ENCODE measurements at places on chromosomes 1 and 21.

DNA sequence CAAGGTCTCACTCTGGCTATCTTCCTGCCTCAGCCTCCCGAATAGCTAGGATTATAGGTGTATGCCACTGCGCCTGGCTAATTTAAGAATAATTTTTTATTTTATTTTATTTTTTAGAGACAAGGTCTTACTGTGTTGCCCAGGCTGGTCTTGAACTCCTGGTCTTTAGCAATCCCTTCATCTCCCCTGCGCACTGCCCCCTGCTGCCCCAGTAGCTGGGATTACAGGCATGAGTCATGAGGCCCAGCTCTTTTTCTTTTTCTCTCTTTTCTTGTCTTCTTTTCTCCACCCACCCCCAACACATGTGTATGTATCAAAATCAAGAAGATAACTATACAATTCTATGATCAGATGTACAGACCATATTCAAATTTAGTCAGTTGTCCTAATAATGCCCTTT is 87.2 kb downstream of the PEX14 start:
- DNase-seq, result no peak

DNA sequence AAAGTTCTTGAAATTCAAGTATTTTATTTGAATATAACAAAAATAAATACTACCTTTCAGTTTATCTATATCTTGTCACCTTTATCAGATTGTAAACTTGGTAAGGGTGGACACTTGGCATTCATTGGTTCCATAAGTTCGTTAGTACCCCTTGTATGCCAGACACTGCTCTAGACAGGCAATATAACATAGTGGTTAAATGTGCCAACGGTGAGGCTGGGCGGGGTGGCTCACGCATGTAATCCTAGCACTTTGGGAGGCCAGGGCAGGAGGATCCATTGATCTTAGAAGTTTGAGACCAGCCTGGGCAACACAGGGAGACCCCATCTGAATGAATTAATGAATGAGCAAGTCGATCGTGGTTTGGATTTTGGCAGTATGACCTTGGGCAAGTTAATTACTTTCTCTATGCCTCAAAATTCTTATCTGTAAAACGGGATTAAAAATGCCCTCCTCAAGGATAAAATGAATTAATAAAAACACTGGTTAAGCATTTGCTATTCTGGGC is 26.3 kb upstream of the SH3D21 start:
- no peak for DNase-seq

- no peak for DNase-seq
Observed at GRCh38 chr1:214896921-214897320, 185.6 kb upstream of the KCNK2 start.

- DNase-seq, result no peak
Observed at GRCh38 chr1:10541286-10541685, 66.5 kb downstream of the PEX14 start.

GRCh38 chr1:107949467-107950253 is 15.3 kb downstream of the VAV3 start:
- no peak for DNase-seq

DNA sequence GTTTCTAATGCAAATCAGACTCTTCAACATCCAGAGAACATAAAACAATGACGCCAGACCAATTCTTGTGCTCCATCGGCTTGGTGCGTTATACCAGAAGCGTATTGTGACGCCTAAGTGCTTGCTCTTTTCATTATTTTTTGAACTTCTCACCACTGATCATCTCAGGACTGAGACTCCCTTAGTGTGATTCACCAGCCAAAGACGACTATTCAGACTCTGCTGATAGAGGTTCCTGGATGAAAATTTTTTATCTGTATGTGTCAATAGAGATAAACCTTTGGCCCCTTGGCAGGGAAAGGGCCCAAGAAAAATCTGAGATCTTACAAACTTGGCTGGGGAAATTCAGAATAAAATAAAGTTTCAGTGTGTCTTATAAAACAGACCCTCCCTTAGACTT is 856 bp upstream of the GREM2 start:
- DNase-seq, result no peak

GRCh38 chr1:84743896-84744295 is 53.6 kb upstream of the SSX2IP start:
- DNase-seq, result no peak

DNA sequence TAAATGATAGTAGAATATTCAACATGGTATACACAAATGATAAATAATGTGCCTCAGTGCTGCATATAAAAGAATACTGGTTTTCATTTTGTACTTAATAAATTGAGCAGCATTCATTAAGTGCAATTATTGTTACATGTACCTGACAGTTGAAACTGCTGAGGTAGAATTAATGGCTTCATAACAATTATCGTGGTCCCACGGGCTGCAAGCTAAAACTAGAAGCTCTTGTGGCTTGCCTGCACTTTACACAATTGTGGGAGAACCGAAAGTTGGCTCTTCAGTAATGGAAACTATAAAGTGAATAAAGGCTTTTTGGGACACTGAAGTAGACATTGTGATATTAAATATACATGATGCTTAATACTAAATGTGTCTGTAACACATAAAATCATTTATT is 23.2 kb downstream of the INSL5 start:
- DNase-seq, result no peak

GRCh38 chr1:8238141-8239038 is 79.5 kb upstream of the SLC45A1 start:
- DNase-seq, result no peak
